CD4-positive, alpha-beta T cell treated with Interferon alpha-2 for 1 hour (primary cell): ENCODE measurements at places on chromosomes 11 and 22.

- DNase-seq: no peak
Observed at GRCh38 chr11:3030289-3031070, 26.7 kb downstream of the CARS1 start.

DNA sequence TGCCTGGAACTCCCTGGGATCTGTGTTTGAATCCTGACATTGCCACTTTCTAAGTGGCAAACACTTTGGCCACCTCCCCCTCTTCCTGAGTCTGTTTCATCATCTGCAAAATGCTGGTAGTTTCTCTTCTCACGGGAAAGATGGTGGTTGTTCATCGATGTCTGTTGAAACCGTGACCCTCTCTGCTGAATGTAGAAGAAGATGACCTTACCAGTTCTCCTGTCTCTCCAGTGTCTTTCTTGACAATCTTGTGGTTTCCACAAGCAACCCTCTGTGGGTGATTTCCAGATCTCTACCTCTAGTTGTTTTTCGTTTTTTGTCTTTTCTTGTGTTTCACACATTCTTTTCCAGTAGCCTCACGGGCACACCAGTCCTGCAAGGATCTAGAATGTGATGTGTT is 27.5 kb downstream of the ZBTB16 start:
- DNase-seq: no peak

- DNase-seq: peak; percentile 81
Observed at GRCh38 chr22:45435544-45436139, 22.1 kb downstream of the RIBC2 start.

GRCh38 chr11:34719303-34719848 is 98.5 kb downstream of the EHF start:
- no peak for DNase-seq

DNA sequence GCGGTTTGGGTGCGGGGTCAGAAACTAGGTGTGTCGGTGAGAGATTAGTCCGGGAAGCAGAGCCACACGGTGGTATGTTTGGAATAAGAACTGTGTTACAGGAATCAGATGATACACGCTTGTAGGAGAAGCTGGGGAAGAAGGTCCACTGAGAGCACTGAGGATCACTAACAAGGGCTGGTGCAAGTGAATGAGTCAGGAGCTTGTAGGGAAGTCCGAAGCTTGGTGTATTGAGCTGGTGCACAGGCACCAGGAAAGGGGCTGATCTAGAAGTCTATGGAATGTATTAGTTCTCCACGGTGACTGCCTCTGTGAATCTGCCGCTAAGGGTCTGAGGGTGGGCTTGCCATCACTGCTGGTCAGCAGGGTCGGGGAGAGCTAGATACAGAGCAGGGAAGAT is 18.8 kb upstream of the GRK3 start:
- DNase-seq: no peak

DNA sequence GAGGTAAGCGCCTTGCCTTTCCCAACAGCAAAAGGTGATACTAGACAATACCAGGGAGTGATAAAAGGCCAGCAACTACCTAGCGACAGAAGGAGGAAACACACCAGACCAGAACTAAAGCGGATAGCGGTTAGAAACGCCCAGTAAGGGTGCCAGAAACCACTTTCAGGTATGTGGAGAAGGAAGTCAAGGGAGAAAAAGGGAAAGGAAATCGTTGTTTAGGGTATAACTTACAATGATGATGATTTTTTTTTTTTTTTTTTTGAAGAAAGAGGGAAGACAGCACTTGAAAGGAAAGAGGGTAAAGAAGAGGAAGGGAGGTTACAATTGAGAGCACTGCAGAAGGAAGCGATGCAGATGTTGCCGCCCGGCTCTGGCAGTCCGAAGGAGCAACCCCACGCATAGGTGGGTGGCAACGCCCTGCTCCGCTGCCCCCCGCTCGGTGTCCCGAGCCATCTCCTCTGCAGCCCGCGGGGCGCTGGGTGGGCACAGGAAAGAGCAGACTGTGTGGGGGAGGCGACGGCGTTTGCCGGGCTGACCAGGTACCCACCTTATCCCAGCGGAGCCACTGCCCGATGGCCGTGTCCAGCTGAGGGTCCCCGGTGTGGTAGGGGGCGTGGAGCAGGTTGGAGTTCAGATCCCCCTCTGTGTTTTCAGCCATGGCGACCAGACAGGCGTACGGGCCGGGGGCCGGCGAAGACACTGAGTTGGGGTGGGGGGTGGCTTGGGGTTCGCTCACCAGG is 561 bp downstream of the PGM2L1 start:
- peak; percentile 24 for DNase-seq

- no peak for DNase-seq
Observed at GRCh38 chr11:48006301-48006992, 26.1 kb downstream of the PTPRJ start.

DNA sequence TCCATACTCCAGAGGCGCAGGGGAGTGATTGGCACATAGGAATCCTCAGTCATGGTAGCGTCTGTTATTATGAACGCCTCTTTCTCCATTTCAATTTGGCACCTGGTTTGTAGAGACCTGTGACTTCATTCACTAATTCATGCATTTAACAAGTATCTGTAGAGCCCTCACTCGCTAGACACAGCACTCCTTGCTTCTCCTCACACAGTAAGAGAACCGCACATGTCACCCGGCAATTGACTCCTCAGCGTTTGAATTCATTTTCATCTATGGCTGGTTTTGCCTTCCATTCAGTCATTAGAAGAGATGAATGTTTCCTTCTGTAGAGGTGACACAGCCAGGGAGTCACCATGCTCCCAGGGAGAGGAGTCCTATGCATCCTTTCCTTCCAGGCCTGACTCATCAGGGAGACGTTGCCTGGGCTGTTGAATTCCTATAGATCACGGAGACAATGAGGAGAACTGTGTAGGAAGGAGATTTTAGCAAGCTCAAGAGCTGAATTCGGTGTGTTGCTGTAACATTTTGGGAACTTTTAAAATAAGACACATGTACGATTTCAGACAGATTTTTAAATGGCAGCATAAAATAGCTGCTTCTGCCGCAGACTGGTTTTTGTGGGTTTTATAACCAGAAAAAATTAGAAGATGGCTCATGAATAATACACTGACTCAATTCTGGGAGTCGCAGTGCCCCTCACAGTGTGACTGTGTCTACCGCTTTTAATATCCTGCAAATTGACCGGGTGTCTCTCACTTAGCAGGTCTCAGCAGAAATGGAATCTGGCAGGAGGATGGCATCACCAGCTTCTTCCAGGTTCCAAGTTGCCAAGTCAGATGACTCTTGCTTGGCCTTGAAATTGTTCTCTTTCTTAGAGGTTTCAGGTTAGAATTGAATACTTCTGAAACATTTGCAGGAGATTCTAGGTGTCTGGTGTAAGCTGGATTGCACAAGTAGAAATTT is 44.4 kb upstream of the CLMP start:
- DNase-seq: no peak

DNA sequence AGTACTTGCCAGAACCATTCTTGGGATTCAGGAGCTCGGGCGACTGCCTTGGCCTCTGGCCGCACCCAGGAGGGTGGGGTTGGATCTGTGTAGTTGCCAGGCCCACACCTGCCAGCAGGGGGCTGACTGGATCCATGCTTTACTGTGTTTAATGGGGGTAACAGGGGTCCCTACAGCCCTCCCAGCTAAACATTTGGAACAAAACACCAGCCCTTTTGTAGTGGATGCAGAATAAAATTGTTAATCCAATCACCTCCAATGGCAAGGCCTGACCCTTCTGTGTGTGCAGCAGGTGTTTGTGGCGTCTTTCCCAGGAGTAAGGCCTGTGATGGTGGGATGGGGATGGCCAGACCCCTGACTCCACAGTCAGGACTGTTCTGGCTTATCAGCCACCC is 22.5 kb downstream of the SUN2 start:
- DNase-seq: peak; percentile 62

- no peak for DNase-seq
Observed at GRCh38 chr11:82403640-82404305, 329.9 kb downstream of the FAM181B start.

- no peak for DNase-seq
Observed at GRCh38 chr11:4809246-4809645, 5.1 kb upstream of the OR52R1 start.

GRCh38 chr11:79335681-79336080 is 105.1 kb downstream of the TENM4 start:
- no peak for DNase-seq

DNA sequence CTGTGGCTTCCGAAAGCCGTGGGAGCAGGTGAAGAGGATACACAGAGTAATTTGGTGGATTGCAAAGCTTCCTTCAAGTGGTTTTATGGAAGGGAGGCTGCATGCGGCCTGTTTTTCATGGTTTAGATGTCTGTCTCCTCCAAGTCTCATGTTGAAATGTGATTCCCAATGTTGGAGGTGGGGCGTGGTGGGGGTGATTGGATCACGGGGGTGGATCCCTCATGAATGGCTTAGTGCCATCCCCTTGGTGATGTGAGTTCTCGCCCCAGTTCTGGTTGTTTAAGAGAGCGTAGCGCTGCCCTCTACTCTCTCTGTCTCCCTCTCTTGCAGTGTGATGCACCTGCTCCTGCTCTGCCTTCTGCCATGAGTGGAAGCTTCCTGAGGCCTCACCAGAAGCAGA is 247.8 kb upstream of the B3GAT1 start:
- DNase-seq: no peak

DNA sequence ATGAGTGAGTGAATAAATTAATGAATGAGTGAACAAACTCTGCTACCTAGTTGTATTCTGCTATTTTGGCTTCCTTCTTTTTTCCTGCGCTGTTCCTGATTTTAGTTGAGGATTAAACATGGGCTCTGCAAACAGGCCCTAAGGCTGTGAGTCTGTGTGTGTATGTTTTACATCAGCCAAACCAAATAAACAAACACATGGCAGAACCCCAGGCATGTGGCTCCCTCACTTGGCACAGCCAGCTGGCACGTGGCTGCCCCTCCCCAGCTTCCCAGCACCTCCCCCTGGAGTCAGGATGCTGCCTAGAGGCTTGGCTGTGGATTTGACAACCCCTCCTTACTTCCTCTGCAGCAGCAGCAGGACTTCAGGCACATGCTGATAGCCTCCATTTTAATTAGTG is 593.2 kb downstream of the INSC start:
- no peak for DNase-seq

- no peak for DNase-seq
Observed at GRCh38 chr22:42871146-42872050, 14.3 kb upstream of the ARFGAP3 start.

DNA sequence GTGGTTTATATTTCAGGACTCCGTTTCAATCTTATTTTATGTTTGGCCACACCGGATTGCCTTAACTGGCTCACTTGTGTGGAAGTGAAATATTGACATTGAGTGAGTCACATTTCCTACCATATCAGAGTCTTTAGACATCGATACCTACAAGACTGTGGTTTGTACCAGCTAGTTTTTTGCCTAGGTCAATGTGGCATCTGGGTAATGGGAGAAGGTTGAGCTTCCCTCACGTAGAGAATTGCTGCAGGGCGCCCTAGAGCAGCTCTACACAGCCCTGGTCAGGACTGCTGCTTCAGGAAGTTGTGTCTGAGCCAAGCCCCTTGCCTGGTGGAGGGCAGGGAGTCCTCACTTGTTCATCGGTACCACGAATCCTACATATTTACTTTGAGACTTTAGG is 1.6 kb downstream of the GRAMD1B start:
- no peak for DNase-seq

- DNase-seq: no peak
Observed at GRCh38 chr11:15233371-15234165, 118.8 kb downstream of the INSC start.

GRCh38 chr11:78100261-78100660 is 20.6 kb upstream of the NDUFC2 start:
- no peak for DNase-seq

DNA sequence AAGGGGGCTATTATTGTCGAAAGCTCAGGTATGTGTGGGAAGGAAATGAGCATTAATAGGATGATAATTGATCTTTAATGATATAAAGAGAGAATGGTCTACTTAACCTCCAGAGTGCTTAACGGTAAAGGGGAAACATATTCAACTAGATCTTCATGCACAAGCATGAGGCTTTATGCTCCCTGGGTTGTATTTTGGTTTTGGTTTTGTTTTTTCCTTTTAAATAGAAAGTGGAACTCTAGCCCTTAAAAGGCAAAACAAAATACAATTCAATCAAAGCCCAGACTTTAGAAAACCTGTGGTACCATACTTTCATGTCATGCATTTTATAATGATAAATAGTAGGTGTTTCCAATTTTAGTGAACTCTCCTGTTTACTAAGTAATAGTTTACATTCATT is 622.7 kb downstream of the METTL15 start:
- DNase-seq: no peak

GRCh38 chr11:106415510-106415909 is 338.0 kb downstream of the AASDHPPT start:
- DNase-seq: no peak

- DNase-seq: no peak
Observed at GRCh38 chr11:42337786-42338455, 878.5 kb upstream of the LRRC4C start.

DNA sequence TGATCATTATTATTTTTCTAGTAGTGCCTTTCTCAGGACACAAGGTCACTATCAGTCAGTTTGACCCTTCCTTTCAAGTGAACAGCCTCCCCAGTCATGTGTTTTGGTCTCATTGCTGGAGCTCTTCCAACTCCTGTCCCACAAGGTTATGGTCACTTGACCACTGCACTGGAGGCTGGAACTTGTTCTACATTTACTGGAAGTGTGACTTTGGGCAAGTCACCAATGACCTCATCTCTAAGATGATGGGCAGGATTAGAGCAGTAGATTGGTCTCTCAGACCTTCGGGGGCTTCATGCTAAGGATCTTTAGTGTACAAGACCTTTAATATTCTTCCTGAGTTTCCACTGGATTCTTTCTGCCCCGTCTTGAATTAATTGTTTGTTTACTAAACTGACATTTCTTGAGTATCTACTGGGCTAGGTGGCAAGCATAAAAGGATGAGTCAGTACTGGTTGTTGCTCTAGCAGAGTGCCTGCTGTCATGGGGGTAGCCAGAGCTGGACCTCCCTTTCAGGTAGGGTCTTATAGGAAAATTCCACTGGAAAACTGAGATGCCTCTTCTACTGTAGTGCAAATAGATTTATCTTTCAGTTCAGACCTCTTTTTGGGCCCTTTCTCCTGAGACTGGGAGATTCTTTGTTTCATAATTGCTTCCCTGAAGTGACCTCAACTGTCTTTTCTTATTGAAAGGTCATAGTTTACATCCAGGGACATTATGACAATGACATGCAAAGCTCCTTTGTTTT is 106.8 kb downstream of the GRAMD1B start:
- no peak for DNase-seq

- peak; percentile 37 for DNase-seq
Observed at GRCh38 chr22:41576877-41577276, 12.8 kb downstream of the PMM1 start.
